ENCODE measurements at places on chromosomes 12 and 14.
A peak's percentile ranks its signal among the peaks of the same experiment; 100 is the strongest.

GRCh38 chr12:67937822-67938221 lies 51.4 kb upstream of the IFNG-AS1 start:
- no peak for DNase-seq

GRCh38 chr12:43177276-43177675 lies 374.7 kb downstream of the ADAMTS20 start:
- DNase-seq, result no peak

GRCh38 chr12:102948941-102949352 lies 8.5 kb upstream of the ASCL1 start:
- DNase-seq, result peak; percentile 36

DNA sequence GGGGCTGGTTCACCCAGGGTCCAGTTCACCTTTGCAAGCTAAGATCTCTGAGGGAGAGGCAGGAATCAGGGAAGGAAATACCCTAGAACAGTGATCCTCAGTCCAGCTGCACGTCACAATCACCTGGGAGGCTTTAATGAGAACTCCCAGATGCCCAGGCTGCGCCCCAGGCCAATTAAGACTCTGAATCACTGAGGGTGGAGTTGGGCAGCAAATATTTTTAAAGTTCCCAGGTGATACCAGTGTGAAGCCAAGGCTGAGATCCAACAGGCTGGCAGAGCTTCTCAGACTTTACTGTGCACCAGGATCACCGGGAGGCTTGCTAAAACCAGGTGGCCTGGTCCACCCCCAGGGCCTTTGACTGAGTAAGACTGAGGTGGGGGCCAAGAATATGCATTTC lies 23.8 kb downstream of the MYL2 start:
- DNase-seq, result no peak

DNA sequence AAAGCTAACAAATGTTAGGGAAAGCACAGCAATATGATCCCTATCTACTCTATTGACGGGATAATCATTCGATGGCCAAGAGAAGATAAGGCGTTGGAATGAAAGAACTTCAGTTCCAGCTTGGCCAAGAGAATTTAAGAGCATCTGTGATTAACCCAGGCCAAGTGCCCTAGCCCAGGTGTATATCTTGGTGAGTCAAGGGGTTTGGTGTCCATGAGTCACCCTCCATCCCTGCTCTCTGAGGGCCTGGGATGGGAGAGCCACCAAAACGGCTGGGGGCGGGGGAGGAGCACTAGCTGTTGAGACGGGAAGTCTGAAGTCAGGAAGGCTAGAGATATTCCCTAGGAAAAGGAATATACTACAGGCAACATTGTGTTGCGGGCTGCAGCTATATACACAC lies 13.0 kb downstream of the TBPL2 start:
- DNase-seq, result peak; percentile 97

Data from urothelium cell line (cell line).